Activated CD4-positive, alpha-beta T cell treated with anti-CD3 and anti-CD28 coated beads, Interleukin-2, amount 50 U/mL, for 4 hours (primary cell): ENCODE measurements at places on chromosomes 3 and 15.
A peak's percentile ranks its signal among the peaks of the same experiment; 100 is the strongest.

- DNase-seq: no peak
These were observed 15.9 kb downstream of the ZNF860 start for GRCh38 chr3:31997500-31997899.

GRCh38 chr3:43638594-43639447 is 17.0 kb upstream of the ANO10 start:
- peak; percentile 7 for DNase-seq

DNA sequence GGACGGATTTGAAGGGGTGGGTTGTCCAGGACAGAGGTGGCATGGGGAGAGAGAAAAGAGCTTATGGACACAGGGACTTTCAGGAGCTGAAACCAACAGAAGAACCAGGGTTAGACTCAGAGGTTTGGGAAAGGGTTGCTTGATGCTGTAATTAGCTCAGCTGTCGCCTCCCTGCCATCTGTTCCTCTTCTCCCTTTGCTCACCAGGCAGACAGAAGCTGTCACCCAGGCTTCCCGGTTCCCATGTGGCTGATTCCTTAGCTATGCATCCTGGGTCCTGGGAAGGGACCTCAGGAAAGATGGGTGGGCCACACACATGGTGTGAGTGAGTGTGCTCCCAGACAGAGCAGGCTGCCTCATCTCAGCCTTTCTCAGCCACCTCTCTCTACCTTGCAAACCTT is 14.1 kb downstream of the PTPN23 start:
- no peak for DNase-seq

- no peak for DNase-seq
These were observed 64.6 kb upstream of the ATP2C1 start for GRCh38 chr3:130828948-130829947.

DNA sequence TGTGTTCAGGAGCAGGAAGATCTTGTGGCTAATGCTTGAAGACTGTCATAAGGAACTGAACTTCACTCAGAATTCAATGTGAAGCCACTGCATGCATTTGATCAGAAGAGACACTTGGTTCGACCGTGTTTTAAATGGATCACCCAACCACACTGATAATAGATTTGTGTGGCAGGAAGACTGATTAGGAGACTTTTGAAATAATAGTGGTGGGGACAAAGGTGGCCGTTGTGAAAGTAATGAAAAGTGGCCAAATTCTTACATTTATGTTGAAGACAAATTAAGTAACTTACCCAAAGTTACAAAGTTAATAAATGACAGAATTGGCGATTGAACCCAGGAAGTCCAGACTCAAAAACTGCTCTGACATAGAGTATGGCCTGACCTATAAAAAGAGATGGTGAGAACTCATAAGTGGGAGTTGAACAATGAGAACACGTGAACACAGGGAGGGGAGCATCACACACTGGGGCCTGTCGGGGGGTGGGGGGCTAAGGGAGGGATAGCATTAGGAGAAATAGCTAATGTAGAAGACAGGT is 286.9 kb upstream of the DNAJC19 start:
- DNase-seq: no peak

GRCh38 chr15:78097667-78098066 is 5.3 kb downstream of the SH2D7 start:
- no peak for DNase-seq

- no peak for DNase-seq
These were observed 53.0 kb downstream of the PLSCR2 start for GRCh38 chr3:146416366-146416765.

DNA sequence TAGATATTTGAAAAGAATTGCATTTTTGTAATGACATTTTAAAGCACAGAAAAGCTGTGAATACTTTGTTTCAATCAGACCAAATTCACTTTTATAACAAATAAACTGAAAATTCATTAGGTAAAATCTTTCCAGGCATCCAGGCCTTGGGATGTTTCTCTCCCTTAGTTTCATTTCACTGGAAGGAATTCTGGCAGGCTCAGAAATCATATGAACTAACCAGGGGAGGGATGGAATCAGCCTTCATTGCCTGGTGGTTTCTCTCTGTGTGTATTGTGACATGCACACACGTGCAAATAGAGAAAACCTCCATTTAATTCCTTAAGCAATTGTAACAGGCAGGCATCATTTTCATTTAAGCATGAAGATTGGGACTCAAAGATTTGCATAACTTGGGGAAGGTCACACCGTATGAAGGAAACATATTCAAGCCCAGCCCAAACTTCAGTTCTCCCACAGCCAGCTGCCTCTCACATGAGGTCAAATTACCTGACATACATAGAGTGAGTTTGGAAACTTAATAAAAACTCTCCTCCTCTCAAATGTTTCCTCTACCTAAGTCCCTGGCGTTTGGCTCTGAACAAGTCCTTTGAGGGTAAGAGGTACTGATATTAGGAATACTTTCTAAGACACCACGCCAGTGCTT is 376.1 kb upstream of the MCTP2 start:
- DNase-seq: no peak

DNA sequence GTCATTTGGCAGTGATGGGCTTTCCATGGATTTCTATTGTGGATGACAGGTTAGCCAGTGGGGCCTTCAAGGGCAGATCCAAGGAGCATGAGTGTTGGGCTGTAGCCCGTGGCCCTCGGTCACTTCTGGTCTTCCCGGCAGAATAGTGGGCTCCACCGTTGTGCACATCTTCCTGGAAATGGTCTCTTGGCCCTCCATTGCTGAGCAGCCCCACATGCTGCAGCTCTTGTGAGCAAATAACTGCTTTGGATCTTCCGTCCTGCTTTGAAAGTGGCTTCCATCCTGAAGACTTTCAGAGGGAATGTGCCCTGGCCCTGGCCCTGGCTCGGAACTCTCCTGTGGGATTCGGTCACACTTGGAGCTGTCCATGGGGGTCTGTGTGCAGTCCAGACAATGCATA is 102.8 kb downstream of the SNRPN start:
- DNase-seq: no peak

DNA sequence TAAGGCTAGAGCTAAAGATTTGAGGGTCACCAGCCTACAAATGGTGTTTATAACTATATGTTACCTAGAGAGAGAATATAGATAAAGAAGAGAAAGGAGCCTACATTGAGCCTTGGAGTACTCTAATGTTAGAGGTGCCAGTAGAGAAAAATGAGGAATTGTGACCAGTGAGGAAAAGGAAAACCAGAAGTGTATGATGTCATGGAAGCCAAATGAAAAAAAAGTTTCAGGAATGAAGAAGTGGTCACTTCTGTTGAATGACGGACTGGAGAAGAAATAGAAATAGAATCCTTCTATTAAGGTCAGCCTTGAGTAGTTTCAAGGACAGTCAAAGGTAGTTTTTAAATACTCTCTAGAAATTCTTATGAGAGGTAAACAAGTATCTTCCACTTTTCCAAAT is 51.2 kb upstream of the MLF1 start:
- no peak for DNase-seq

DNA sequence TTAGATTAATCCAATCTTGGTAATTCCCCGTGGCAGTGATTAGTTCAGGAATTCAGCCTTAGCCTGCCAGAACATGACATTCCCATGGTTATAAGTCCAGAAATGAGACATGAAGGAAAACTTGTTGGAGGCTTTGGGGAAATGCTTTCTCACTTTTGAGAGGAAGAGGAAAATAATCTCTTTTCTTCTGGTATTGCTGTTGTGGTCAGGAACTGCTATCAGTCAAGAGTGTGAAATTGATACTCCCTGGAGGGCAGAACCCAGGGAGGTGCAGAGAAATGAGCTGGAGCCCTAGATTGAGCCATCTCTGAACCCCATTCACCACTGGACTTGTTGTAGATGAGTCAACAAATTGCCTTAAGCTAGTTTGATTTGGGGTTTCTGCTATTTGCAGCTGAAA is 38.6 kb upstream of the APH1B start:
- no peak for DNase-seq

DNA sequence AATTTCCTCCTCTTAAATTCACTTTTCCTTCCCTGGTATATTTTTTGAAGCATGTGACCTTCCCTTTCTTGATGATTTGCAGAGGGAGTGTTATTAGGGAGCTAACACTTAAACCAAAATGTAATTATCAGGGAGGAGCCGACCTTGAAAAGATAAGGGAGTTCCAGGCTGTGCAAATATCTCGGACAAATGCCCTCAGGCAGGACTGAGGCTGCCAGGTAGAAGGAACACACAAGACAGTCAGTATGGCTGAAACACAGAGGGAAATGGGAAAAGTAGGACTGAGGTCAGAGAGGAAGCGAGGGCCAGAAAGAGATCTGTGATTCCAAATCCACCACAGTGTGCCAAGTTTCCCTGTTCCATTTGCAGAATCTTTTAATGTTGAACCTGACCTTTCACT is 221.0 kb downstream of the CNTN3 start:
- no peak for DNase-seq

GRCh38 chr3:72008226-72008996 is 223.5 kb upstream of the PROK2 start:
- no peak for DNase-seq

GRCh38 chr15:52772766-52773165 is 17.4 kb downstream of the ONECUT1 start:
- DNase-seq: no peak

DNA sequence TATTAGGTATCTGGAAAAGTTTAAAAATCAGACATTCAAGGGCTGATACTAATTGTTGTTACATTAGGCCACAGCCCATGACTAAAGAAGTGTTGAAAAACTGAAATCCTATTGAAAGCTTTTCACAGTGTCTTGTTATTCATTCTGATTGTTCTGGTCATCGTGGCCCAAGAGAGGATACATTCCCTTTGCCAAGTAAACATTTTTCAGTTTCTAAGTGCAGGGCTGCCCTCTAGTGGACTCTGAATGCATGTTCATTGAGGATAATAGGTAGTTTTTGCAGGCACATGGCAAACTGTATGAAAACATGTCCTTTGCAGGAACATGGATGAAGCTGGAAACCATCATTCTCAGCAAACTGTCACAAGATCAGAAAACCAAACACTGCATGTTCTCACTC is 181.1 kb downstream of the MYRIP start:
- no peak for DNase-seq

DNA sequence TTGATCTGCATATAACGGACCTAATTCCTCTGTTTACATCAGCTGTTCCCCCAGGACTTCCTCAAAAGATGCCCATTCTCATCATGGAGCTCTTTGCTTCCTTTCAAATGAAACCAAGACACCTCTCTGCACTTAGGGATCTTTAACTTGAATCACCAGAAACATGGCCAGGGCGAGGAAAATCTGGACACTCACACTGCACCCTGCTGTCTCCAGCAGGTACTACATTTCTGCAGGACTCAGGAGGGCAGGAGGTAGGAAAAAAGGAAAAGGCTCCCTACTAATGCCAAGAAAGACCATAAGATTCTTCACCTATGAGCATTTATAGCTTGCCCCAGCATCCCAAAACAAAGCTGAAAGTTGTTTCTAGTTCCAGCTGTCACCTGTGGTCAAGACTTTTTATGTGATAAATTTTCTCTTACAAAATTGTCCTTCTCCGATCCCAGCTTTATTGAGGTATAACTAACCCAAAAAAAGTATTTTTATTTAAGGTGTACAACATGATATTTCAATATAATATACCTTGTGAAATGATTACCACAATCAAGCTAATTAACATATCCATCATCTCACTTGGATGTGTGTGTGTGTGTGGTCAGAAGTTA is 87.3 kb upstream of the C15orf61 start:
- no peak for DNase-seq

- no peak for DNase-seq
These were observed 50.0 kb downstream of the MB21D2 start for GRCh38 chr3:192867645-192868044.

DNA sequence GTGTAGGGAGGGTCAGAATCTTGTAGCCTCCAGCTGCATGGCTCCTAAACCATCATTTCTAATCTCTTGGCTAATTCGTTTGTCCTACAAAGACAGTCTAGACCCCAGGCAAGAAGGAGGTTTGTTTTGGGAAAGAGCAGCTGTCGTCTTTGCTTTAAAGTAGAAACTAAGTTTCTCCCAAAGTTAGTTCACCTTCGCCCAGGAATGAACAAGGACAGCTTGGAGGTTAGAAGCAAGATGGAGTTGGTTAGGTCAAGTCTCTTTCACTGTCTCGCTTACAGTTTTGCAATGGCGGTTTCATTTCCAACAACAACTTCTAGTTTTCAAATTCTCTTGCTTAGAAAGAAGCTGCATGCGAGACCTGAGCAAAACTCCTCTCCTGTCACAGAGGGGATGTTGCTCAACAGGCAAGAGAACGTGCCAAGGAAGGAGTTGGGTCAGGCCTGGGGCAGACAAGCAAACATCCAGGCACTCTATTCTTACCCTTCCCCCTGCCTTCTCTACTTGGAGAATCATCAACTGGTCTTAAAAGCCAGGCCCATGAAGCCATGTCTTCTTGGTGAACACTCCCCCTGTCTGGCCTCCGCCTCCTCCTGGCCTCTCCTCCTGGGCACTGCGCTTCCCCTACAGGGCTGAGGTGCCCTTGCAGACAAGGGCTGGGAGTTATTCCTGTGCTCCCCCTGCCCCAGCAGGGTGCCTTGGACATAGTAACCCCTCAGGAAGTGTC is 57.6 kb downstream of the TMEM44 start:
- DNase-seq: no peak

DNA sequence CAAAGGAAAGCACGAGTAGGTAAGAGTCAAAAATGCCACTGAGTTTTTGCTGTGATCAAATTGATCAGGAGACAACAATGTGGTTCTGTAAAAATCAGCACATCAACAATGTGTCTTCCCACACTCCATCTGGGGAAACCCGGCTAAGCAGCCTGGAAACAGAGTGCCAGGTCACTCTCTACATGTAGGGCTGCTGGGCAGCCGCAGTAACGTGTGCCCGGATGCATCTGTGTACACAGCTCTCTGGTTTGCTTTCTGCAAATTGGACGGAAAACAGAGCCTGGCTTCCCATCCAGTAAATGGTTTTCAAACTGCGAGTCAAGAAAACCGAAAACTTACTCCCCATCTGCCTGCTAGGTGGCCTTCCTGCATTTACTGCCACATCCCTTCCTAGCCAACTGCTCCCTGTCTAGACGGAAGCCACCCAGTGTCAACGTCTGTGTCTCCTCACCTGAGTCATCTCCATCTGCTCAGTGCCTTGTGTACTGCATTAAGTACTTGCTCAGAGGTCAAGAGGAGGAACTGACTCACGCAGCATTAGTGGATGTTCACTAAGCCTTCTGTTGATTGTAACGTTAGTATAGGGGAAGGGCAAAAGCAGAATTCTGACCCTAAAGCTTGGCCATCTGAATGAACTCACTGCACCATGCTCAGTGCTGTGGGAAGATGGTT is 124.1 kb downstream of the TJP1 start:
- no peak for DNase-seq

DNA sequence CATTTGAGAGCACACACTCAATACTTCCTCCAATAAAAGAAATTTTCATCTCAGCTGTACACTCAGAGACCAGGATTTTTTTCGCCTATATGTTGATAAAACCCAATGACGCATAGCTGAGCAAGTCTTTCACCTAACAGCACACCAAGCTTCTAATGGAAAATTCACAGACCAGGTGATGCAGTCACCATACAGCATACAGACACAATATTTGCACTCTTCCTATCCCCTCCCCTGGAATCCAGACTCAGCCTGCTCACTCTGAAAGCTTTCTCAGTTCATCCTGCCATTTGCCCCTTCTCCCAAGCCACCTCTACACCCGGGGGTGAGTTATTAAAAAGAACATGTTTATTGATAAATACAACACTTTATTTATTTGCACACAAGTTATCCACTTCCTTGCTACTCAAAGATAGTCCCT is 1.7 kb downstream of the TBC1D5 start:
- no peak for DNase-seq

- DNase-seq: no peak
These were observed 18.2 kb upstream of the ADPGK start for GRCh38 chr15:72801590-72802325.
